Suppressor macrophage treated with lipopolysaccharide for 4 hours (primary cell): ENCODE measurements at places on chromosomes 5 and 9.

- DNase-seq = no peak
Measured at GRCh38 chr5:124806373-124807077, 60.1 kb upstream of the ZNF608 start.

- DNase-seq = peak; percentile 92
Measured at GRCh38 chr9:131707733-131708157, 32.1 kb downstream of the RAPGEF1 start.

- DNase-seq = no peak
Measured at GRCh38 chr5:14545862-14546261, 35.7 kb upstream of the OTULINL start.

DNA sequence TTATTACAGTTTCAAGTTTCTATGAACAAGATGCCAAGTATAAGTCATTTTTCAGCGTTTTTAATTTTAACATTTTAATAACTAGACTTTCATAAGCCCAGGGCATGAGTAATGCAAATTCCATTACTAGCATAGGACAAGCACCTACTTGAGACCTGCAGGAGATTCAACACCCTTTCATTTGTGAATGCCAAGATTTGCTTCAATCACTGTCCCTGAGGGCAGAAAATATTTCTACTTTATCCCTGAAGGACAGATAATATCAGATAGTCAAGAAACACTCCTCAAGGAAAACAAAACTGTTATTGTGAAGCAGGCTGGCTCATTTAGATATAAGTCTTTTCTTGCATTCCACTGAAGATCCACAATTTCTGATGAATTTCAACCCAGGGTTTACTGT lies 27.7 kb upstream of the ZNF622 start:
- DNase-seq = no peak

DNA sequence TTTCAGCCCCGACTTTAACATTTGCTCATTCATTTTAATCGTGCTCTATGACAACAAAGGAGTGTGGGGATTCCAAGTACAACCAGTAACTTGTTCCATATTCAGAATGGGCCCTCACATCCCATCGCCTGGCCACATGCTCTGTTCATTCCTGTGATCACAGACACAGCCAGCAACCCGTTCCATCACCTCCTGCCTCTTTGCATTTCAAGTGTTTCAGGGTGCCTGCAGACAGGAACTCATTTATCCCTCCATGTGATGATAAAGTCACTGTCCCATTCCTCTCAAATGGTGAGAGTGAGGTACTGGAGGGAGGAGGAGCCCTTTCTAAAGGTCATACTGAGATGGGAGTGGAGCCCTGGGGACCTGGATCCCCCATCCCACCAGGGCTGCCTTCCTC lies 571.1 kb downstream of the MAT2B start:
- no peak for DNase-seq

- DNase-seq = no peak
Measured at GRCh38 chr5:97412959-97413358, 229.9 kb upstream of the RIOK2 start.

DNA sequence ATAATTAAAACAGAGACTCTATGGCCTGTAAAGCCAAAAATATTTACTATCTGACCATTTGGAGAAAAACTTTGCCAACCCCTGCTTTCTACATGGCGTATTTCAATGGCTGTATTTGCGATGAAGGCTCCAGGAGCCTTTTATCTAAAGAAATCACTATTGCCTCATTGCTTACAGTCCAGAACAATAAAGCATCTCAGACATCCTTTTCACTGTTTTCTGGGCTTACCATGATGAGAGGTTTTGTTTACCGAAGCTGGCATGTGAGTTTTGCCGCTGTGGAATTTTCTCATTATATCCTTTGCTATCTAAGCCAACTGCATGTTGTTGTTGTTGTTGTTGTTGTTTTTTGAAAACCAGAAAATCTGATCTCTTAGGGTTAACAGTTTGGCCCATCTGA lies 13.9 kb downstream of the PALM2AKAP2 start:
- DNase-seq = no peak

- DNase-seq = peak; percentile 73
Measured at GRCh38 chr5:15008476-15008875, 136.9 kb upstream of the ANKH start.

DNA sequence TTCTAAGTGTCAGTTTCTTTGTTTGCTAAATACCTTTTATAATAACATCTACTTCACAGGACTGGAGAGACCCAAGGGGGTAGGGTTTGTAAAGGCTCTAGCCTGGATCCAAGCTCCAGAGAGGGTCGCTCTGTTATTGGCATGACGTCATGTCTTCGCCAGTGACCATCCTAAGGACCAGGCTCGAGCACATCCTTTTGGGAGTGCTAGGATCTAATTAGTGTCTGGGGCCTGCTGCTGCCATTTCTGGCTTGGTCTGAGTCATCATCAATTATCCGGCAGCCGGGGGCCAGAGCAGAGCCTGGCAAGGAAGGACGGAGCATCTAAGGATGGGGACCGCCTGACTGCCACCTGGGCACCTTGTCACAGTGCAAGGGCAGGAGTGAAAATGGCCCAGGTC lies 153.0 kb downstream of the NSG2 start:
- DNase-seq = no peak

DNA sequence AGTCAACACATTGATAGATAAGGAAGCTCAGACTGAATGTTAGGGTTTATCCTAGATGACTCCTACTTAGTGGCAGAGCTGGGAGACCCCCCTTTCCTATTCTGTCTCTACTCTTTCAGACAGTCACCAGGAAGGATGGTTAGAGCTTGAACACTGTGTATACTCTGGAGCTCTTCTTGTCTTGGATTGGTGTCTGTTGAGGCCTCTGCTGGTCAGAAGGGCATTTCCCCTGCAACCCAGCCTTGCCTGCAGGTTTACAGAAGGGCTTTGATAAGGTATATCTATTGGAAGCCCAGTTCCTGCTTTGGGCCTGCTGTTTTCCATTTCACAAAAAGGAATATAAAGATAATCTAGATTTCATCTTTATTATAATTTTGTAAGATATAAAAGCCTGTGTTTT lies 71.8 kb downstream of the KDM4C start:
- no peak for DNase-seq

DNA sequence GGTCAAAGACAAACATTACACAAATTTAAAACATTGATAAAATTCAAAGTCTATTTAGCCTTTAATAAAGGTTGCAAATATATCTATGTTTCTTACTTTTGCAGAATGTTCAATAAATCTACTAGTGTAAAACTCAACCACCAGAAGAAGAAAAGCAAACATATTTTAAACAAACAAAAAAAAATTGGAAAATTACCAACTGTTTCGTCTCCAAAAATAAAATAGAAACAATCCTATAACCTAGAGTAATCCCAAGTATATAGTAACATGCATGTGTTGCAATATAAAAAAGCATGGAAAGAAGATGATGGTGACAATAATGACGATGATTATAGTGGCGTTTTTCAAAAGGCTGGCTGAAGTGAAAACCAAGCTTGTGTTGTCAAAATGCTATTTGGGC lies 86.0 kb upstream of the PAPPA start:
- no peak for DNase-seq

GRCh38 chr5:89698028-89698427 lies 711.5 kb downstream of the CETN3 start:
- DNase-seq = no peak

DNA sequence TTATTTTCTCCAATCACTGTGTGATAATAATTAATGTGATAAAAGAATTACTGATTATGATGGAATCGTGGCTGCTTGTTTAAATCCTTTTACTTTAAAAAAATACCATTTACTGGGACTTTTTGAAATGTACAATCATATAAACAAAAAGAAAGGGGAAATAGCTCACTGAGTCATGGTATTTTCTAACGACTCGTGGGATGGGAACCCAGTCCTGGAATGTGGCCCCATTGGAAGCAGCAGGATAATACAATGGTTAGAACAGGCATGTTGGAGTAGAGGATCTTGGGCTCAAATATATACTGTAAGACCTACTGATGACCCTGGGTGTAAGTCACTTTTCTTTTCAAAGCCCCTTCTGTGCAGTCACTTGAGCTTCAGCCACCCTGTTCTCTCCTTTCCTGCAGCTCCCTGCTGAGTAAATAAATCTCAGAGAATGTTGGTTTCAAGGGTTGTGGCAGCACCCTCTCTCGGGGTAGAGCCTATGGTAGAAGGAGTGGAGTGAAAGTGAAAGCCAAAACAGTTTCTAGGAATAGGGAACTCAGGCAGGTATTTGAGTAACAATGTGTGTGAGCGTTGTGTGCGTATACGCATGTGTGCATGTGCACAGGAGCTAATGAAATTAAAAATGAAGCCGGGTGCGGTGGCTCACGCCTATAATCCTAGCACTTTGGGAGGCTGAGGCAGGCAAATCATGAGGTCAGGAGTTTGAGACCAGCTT lies 40.8 kb upstream of the LARP1 start:
- peak; percentile 89 for DNase-seq

DNA sequence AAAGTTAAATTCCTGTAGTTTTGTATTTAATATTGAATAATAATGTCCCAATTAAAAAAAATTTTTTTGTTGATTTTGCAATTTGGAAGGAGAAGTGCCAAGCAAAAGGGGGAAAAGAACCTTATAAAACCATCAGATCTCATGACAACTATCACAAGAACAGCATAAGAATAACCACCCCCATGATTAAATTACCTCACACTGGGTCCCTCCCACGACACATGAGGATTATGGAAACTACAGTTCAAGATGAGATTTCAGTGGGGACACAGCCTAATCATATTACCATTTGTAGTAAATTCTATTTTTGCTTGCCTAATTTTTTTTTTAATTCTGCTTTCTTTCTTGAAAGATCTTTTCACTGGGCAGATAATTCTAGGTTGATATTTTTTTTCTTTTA lies 33.4 kb upstream of the FCHO2 start:
- DNase-seq = peak; percentile 67

- no peak for DNase-seq
Measured at GRCh38 chr5:142720641-142721271, 34.9 kb upstream of the FGF1 start.

- no peak for DNase-seq
Measured at GRCh38 chr9:17627641-17628040, 48.8 kb downstream of the SH3GL2 start.

DNA sequence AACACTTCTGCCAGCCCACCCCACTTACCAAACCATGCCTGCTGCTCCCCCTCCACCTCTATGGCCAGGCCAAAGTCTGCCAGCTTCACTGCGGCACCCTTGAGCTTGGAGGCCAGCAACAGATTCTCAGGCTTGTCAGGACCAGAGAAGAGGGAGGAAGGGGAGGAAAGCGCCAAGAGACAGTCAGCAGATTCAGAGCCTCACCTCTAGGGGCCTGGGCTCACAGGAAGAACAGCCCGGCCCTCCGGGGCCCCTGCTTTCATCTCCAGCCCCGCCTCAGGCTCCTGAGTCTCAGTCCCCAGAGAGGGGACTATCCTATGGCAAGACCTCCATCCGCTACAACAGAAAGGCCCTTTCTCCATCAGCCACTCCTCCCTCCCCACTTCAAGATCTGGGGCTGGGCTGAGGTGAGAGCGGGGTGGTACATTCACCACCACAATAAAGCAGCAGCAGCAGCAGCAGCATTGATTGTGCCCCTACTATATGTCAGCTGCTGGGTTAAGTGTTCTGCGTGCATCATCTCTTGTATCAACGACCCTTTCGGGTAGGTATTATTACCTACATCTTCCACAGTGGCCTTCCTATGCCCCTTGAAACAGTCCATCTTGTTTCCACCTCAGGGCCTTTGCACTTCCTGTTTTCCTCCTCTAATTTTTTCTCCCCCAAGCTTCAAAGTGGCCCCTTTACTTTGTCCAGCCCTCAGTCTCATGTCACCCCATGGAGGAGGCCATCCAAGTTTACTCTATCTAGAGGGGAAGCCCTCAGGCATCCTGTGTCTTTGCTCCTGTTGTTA lies 36.0 kb downstream of the CAMK2A start:
- DNase-seq = no peak

GRCh38 chr5:65268525-65268924 lies 213.2 kb downstream of the ADAMTS6 start:
- DNase-seq = no peak

GRCh38 chr5:123035918-123036390 lies 571 bp downstream of the PPIC start:
- peak; percentile 11 for DNase-seq

GRCh38 chr9:79573412-79573923 lies 1.7 kb downstream of the TLE4 start:
- no peak for DNase-seq

DNA sequence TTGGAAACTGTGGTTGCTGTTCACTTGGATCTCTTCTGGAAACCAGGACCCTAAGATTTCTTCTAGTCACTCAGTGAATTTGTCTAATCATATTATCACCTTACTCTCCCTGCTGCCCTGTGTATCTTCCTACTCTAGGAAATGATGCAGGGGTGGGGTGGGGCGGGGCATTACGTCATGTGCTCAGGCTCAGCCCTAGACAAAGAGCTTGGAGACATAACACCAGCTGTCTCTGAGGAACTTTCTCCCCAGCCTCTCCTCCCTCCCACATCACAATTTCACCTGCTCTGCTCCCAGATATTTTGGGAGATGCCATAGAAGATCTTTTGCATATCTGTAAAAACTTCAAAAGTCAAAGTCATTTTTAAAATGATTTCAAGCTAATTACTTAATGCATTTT lies 470.4 kb downstream of the ZSWIM6 start:
- no peak for DNase-seq

DNA sequence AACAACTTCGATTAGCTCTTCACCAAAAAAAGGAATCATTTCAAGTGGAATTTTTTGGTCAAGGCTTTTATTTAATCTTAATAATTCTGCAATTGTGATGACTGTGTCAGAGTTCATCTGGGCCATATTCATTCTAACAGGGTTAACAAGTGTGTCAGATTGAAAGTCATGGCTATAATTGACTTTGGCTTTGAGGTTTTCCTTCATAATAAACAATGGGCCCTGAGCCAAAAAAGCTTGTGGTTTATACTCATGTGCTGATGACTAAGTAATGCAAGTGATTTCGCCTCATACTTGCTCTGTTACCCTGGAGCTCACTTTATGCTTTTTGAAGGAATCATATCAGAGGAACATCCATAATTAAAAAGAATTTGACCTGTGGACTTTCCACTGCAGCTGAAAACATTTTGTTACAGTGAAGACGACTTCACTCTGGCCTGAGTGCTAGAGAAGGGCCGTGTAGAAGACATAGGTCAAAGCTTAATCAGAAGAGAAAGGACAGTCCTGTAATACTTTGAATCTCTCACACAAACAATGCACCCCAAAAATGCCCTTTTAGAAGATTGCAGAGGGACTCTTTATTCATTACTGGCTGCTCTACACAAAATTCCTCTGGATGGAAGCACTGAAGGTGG lies 101.7 kb downstream of the GDNF start:
- peak; percentile 92 for DNase-seq
